H1 (cell line): ENCODE measurements at places on chromosomes 3 and 15. TPM values are rescaled to one million over a fixed set of nuclear protein-coding genes. Genes with fewer than 3 reads are reported as not detected.
A peak's percentile ranks its signal among the peaks of the same experiment; 100 is the strongest.

DNA sequence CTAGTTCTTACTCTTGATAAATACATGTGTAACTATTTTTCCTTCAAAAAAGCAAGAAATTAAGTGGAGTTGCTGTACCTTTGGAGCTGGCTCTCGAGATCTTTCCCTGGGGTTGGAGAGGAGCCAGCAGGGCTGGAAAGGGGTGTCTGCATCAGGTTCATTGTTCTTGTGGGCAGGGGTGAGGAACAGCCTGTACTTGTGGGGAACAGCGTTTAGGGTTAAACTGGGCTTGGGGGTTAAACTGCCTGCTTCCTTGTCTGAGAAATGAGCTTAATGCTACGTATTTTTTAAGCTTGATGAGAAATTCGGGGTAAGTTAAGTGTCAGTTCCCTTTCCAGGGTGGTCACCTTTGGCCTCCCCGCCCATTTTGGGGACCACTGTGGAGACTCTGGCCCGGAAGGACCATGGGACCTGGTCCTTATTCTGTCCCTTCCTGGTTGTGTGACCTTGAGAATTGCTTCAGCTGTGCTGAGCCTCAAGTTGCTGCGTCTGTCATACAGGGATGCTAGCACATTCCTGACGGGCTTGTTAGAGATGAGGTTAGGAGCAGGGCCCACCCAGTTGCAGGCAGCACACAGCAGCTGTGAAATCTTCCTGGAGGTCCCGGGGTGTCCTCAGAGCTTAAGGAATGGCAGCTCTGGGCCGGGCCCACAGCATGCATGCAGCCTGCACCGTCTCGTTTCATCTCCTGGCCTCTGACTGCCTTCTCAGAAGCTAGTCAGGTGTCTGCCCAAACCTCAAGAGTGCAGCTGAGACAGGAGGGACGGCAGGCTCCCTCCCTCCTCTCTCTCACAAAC lies 11.6 kb downstream of the H1-8 start:
- no peak for DNase-seq

DNA sequence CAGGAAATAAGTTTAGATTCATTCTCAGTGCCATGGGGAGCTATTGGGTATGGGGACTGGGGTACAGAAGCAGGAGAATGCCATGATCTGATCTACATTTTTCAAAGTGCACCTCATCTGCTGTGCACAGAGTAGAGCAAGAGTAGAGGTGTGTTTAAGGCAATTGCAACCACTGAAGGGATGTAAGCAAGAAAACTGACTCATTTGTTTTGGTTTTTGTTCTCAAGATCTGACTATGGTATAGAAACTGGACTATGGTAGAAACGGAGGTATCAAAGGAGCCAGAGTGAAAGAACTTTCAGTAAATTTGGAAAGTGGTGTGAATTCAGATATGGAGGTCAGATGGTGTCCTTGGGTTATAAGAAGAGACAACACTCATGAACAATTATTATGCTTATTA lies 86.2 kb upstream of the CMSS1 start:
- no peak for DNase-seq

- peak; percentile 70 for DNase-seq
These were observed 788 bp upstream of the DLG1 start for GRCh38 chr3:197298945-197299854.

GRCh38 chr15:83292317-83292716 lies 7.9 kb upstream of the BNC1 start:
- DNase-seq: no peak

DNA sequence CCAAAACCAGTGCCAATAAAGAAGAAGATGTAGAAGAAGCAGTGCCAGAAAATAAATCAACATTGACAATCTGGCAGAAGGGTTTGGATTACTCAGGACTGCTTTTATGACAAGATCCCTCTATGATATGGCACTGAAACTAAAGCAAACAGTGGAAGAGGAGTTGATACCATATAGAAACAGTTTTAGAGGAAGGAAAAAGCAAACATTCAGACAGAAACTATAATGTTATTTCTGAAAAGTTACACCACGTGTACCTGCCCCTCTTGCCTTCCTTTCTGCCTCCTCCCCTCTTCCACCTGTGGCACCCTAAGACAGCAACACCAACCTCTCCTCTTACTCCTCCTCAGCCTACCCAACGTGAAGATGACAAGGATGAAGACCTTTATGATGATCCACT lies 63.0 kb downstream of the SFMBT1 start:
- no peak for DNase-seq

DNA sequence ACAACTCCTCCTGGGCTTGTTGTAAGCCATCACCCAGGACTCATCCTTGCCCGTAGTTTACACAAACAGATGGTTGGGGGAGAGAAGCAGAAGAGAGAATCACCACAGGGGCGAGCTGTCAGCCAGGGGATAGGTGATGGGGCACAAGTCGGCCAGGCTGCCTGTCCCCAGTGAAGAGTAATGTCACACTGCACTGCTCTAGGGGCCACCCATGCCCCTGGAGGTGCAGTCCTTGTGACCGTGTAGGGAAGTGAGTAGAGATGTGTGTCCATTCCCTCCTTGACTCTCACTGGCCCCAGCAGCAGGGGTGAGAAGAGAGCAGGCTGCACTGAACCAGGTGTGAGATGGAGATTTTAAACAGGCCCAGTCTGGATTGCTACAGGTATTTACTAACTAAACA lies 17.1 kb upstream of the PRSS50 start:
- DNase-seq: no peak

GRCh38 chr15:92402751-92403150 lies 9.1 kb downstream of the ST8SIA2 start:
- no peak for DNase-seq

- no peak for DNase-seq
These were observed 220.7 kb upstream of the DNAJC19 start for GRCh38 chr3:181210275-181210674.

DNA sequence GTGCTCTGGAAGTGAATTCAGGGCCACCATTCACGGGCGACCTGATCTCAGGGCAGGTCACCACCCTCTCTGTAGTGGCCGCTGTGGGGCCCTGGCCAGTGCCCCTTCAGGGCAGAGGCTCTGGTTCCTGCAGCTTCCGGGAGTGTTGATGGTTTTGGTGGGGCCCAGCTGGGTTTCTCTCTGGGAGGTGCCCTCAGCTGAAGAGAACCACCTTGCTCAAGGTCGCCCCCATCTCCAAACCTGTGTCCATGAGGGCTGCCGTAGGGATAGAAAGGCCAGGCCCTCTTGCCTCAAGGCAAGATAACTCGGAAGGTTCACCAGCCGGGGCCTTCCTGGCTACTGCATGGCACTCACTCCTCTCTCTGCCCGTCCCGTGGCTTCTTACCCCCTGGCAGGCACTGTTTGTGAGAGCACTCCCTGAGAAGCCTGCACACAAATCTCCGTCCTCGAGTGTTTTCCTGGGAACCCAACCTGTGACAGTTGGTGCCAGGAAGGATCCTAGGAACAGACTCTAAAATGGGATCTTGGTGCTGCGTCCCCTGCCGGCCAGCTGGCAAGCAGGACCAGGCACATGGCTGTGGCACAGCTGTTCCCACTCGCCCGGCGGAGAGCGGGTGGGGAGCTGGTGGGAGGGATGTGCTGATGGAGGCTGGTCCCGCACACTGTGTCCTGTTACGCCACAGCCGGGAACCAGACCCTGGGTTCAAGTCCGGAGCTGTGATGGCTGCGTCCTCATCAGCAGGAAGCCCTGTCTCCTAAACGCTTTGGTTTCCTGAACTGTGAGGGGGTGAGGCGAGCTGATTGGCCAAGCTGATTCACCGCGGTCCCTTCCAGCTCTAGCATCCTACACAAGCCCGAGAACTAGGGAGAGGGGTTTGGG lies 23.2 kb upstream of the PIGZ start:
- peak; percentile 44 for DNase-seq

Gene NOX5
- total RNA-seq: not detected in 2 replicates

Gene ACTRT3
- total RNA-seq: 5.9 and 7.1 TPM in 2 replicates

Gene SNX22
- total RNA-seq: 4.9 and 5.1 TPM in 2 replicates

Gene CDCP1
- 21.2 and 23.3 TPM in 2 replicates for total RNA-seq

Gene GJD2
- total RNA-seq: 0.54 and 0.78 TPM in 2 replicates

Gene SLC24A1
- total RNA-seq: 5.5 and 6.6 TPM in 2 replicates
